ENCODE measurements at places on chromosomes 4 and X.

DNA sequence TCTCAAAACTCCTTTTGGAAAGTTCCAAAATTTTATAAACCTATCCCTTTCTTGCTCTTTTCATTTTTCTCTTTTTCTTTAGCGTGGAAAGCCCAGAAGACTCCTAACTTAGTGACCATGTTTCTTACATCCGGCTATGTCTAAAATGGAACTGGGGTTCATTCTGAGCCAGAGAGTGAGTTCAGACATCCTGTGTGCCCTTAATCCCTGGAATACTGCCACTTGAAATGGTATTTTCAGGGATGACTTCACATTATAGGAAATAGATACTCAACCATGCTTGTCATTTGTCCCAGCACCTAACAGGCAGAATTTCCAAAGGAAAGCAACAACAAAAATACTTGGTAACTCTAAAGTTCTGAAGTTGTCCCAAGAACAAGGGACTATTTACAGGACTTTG lies 379.6 kb downstream of the ARHGAP24 start:
- DNase-seq = no peak

DNA sequence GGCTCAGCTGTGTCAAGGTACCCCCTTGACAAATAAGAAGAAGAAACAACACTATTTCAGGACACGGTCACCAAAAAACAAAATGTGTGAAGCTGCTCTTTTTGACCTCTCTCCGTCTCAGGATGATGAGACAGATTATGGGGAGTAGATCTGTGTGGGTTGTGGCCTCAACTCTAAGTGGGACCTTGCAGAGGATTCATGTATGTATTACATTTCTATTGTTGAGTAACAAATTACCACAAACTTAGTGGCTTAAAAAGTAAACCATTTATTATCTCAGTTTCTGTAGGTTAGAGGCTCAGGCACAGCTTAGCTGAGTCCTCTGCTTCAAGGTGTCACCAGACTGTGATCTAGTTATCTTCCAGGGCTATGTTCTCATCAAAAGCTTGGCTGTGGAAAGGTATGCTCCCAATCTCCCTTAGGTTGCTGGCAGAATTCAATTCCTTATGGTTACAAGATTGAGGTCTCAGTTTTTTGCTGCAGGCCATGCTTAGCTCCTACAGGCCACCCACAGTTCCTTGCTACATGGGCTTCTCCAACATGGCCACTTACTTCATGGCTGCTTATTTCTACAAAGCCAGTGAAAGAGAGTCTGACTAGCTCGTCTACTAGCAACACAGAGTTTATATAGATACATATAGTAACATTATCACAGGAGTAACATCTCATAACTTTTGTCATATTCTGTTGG lies 28.1 kb downstream of the DGKK start:
- no peak for DNase-seq

- DNase-seq = no peak
These were observed 59.2 kb downstream of the GLUD2 start for GRCh38 chrX:121106484-121107235.

- no peak for DNase-seq
These were observed 10.7 kb upstream of the YIPF7 start for GRCh38 chr4:44661940-44662622.

DNA sequence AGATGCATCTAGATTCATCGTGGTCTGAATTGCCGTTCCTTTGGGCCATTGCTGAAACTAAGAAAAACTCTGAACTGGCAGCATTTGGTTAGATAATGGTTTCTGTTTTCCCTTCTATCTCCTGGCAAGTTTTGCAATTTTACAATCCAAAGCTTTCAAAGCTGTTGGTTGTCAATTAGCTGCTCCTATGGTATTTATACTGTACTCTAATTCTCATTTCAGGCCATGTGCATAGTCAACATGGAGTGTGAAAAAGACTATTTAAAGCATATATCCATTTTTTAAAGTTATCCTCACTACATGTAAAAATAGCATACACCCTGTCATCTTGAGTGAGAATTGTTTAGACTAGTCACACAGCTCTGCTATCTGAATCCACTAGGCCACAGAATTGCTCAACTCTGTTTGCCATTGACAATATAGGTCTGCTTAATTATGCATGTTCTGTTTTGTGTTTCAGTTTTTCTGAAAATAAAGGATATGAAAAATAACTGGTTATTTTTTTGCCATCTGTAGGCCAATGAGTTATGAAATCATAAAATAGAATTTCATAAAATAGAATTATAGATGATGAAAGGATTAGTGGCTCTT lies 27.7 kb upstream of the TEC start:
- no peak for DNase-seq

DNA sequence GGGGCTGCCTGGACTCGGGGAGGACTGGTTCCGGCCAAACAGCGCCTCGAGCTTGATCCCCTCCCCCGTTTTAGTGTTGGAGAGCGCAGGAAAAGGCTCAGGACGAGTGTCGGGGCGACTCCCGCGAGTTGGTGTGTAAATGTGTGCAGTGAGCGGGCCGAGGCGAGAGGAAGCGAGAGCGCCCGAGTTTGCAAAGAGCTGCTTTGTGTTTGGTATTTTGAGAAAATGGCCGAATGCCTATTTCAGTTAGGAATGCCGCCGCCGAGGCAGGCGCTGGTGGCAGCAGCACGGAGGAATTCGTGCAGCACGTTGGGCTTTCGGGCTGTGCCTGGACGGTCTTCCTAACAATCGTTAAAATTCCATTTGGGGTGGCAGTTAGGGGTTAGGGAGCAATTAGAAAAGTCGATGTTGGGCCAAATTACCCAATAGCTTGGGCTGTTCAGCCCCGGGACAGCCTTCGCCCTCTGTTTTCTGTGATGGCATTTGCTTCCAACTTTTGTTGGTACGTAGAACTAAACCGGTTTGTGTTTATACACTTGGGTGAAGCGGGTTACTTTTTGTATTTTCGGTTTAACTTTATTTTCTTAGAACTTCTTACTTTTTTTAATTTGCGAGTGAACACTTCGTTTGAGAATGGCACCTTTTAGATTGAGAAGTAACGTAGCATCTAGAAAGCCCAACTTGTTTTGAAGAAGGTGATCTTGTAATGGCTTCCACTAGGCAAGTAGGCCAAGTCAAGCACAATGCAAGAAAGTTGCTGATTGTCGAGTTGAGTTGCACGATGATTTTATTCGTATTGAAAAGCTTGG lies 1.6 kb downstream of the REST start:
- DNase-seq = no peak

All from SHP77 treated with DMSO at 0.1 percent for 48 hours (cell line).